H1 (cell line): ENCODE measurements at places on chromosomes 3 and 15. TPM values are rescaled to one million over a fixed set of nuclear protein-coding genes. Genes with fewer than 3 reads are reported as not detected.

- H3K36me3 ChIP-seq: no peaks in the 10 kb centered on the region
- DNase-seq: no peak
- H3K27me3 ChIP-seq: no peaks in the 10 kb centered on the region
- no peak overlapping the region for H3K27ac ChIP-seq
- no peak overlapping the region for H3K4me3 ChIP-seq
Measured at GRCh38 chr3:160010578-160010977, 21.9 kb downstream of the IL12A start.

DNA sequence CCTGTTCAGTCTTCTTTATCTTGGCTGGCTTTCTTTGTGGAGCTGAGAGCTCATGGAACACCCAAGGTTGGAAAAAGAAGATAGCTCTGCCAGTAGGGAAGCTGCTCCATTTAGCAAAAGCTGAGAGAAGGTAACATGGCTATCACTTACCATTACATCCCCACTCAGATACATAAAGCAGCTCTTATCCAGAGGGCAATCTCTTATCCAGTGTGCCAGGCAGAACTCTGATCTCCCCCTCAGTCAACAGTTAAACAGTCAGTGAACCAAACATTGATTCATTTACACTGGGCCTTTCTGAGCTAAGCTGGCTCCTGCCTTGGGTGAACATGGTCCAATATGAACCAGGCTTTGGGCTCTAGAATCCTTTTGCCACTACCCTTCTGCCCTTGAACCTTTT is 624.2 kb downstream of the NTRK3 start:
- H3K4me1 ChIP-seq: no peaks in the 10 kb centered on the region
- no peak overlapping the region for H3K27ac ChIP-seq
- no peak overlapping the region for H3K4me3 ChIP-seq
- no peaks in the 10 kb centered on the region for H3K27me3 ChIP-seq

- no peak overlapping the region; the same call in 1 of the 2 replicates for H3K4me3 ChIP-seq
- no peak overlapping the region for H3K27ac ChIP-seq
- H3K4me1 ChIP-seq: no peaks in the 10 kb centered on the region
- no peaks in the 10 kb centered on the region for H3K27me3 ChIP-seq
Measured at GRCh38 chr15:51038162-51038973, 56.3 kb downstream of the TNFAIP8L3 start.

DNA sequence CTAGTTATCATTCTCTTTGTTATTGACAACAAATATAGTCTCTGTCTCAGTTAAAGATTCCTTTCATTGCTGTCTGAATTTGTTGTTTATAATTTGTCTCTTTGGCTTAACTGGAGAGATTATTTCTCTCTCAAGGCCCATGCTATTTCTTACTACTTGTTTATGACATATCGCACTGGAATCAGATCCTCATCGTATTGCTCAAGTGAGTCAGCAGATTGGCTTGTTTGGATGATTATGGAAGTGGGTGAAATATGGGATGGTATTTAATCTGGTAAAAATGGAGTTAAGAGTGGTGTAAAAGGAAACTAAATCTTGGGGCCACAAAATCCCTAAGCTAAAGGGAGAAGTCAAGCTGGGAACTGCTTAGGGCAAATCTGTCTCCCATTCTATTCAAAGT is 613.1 kb downstream of the SI start:
- H3K4me3 ChIP-seq: no peak overlapping the region
- H3K27me3 ChIP-seq: no peaks in the 10 kb centered on the region
- H3K4me1 ChIP-seq: no peaks in the 10 kb centered on the region
- no peak for DNase-seq
- H3K36me3 ChIP-seq: no peaks in the 10 kb centered on the region

DNA sequence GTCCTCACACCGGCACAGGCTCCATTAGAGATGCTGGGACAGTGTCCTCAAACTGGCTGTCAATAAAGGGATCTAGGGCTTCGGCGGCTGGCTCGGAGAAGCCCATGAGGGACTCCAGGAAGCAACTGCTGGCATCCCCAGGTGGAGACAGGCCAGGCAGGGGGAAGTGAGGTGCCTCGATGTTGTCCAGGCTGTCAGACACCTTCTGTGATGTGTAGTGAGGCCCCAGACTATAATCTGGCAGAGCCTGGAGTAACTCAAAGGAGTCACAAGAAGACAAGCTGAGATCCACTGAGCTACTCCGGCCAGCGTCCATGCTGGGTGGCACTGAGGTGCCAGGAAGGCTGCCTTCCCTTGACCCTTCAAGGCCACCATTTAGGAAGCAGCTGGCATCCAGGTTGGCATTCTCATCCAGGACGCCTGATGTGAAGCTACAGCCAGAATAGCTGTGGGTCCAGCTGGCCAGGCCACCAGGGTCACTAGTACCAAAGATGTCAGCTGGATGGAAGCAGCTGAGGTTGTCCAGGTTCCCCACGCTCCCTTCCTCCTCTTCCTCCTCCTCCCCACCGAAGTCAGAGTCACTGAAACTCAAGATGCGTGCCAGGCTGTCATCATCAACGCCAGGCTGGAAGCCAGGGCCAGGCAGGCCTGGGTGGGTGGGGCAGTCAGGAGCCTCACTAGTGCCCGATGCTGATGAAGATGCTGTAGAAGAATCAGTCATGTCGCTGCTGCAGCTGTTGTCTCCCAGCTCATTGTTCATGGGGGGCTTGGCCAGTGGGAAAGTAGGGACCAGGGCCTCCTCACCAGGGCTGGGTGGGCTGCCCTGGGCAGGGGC is 10.1 kb downstream of the CSRNP1 start:
- H3K27ac ChIP-seq: no peak overlapping the region
- H3K27me3 ChIP-seq: no peaks in the 10 kb centered on the region
- H3K36me3 ChIP-seq: peaks cover 19% of the 10 kb centered on the region; the same call in 1 of the 2 replicates
- DNase-seq: no peak
- H3K4me3 ChIP-seq: no peak overlapping the region
- H3K4me1 ChIP-seq: peaks cover 15% of the 10 kb centered on the region

DNA sequence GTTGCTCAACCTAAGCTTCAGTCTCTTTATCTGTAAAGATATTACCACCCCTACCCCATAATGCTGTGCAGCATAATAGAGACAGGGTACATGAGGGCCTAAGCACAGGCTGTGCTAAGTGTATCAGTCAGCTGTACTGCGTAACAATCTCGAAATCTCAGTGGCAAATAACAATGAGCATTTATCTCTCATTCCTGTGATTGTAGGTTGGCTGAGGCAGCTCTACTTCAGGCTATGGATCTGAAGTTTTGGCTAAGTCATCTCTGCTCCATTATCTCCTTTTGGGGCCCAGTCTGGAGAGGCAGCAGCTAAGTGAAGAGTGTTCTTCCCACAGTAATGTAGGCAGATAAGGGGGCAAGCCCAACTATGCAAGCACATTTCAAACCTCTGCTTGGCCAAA is 7.1 kb upstream of the SLC6A11 start:
- no peak overlapping the region for H3K4me3 ChIP-seq
- no peak for DNase-seq
- H3K27me3 ChIP-seq: no peaks in the 10 kb centered on the region; the same call in none of the 2 replicates
- H3K4me1 ChIP-seq: no peaks in the 10 kb centered on the region

GRCh38 chr3:39294446-39295183 is 14.8 kb upstream of the CX3CR1 start:
- H3K4me1 ChIP-seq: no peaks in the 10 kb centered on the region; the same call in 1 of the 2 replicates
- H3K36me3 ChIP-seq: no peaks in the 10 kb centered on the region
- H3K27ac ChIP-seq: no peak overlapping the region
- no peak overlapping the region for H3K4me3 ChIP-seq

GRCh38 chr3:23888617-23889228 is 28.1 kb downstream of the NKIRAS1 start:
- no peaks in the 10 kb centered on the region for H3K27me3 ChIP-seq
- H3K4me1 ChIP-seq: peaks cover 7% of the 10 kb centered on the region; the same call in 1 of the 2 replicates
- H3K27ac ChIP-seq: no peak overlapping the region
- DNase-seq: no peak
- H3K4me3 ChIP-seq: no peak overlapping the region

DNA sequence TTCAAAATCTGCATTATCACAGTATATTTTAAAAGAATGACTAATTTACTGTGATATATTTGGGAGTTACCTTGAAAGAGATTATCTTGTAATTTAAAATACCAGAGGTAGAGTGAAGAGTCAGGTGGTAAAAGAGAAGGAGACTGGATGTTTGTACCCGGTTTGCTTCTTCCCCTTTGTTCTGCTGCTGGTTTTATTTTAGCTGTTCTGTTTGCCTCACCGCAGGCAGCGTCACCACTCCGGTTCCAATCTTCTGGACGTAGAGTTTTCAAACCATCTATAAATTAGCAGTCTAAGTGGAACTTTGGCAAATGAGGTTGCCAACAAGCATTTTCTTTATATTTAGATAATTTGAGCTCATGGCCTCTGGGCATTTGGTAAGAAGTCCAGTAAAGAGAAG is 38.2 kb downstream of the PPARG start:
- no peak for DNase-seq
- no peaks in the 10 kb centered on the region for H3K27me3 ChIP-seq
- no peaks in the 10 kb centered on the region for H3K36me3 ChIP-seq

DNA sequence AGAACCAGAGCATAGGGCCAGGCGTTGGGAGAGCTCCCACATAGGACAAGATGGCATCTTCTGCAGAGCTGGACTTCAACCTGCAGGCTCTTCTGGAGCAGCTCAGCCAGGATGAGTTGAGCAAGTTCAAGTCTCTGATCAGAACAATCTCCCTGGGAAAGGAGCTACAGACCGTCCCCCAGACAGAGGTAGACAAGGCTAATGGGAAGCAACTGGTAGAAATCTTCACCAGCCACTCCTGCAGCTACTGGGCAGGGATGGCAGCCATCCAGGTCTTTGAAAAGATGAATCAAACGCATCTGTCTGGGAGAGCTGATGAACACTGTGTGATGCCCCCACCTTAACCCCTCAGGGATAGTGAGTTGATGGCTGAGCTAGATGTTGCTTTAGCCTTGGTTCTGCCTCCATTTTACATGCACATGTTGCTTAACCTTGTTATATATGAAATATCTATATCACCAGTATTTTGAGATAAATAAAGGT is at the start of gene PYDC2:
TSS of gene PYDC2 (plus strand) at position 51 of the 483 bp plus-strand sequence. CDS start at position 51, 0 bp downstream.
- H3K36me3 ChIP-seq: no peaks in the 10 kb centered on the region
- H3K27me3 ChIP-seq: no peaks in the 10 kb centered on the region
- no peaks in the 10 kb centered on the region for H3K4me1 ChIP-seq
- no peak within 1 kb of the TSS for H3K27ac ChIP-seq

DNA sequence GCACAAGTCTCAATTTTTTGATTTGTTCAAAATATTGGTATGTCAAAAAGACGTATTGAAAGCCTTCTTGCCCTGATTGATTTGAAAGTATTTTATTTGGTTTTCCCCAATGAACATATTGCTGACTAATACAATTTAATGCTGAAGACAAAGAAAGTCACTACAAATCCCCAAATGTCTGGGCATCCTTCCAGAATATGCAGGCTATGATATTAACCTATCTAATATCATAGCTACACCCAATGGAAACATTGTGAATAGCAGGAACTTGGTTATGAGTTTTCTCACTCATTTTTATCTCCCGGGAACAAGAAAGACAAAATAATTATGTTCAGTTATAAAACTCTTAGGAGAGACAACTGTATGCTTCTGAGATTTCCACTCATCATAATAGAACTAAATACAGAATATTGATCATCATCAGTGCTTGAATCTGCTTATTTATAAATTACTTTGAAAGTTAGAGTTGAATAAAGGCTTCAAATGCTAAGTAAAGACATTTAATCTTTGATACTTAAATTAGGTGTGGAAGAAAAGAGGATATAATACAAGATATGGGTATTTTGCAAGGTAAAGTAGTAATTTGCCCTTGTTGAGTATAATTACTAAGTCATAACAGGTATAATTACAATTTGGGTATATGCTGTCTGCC is 483.9 kb downstream of the RBMS3 start:
- H3K36me3 ChIP-seq: no peaks in the 10 kb centered on the region
- no peak overlapping the region for H3K4me3 ChIP-seq
- no peaks in the 10 kb centered on the region for H3K4me1 ChIP-seq
- no peak overlapping the region for H3K27ac ChIP-seq
- no peaks in the 10 kb centered on the region for H3K27me3 ChIP-seq

DNA sequence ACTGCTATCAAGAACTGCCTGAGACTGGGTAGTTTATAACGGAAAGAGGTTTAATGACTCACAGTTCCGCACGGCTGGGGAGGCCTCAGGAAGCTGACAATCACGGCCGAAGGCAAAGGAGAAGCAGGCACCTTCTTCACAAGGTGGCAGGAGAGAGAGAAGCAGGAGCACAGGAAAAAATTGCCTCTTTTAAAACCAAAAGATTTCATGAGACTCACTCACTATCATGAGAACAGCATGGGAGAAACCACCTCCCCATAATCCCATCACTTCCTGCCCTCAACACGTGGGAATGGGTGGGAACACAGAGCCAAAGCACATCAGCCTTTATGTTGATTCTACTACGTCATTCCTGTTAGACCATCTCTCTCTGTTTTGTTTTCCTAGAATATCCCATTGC is 650.9 kb upstream of the SEMA6D start:
- H3K27me3 ChIP-seq: no peaks in the 10 kb centered on the region
- H3K36me3 ChIP-seq: no peaks in the 10 kb centered on the region
- no peak overlapping the region for H3K27ac ChIP-seq
- H3K4me3 ChIP-seq: no peak overlapping the region

GRCh38 chr3:129233538-129233937 is 15.9 kb upstream of the COPG1 start:
- no peak for DNase-seq
- H3K4me1 ChIP-seq: no peaks in the 10 kb centered on the region
- H3K36me3 ChIP-seq: no peaks in the 10 kb centered on the region
- no peaks in the 10 kb centered on the region; the same call in 1 of the 2 replicates for H3K27me3 ChIP-seq

- H3K4me3 ChIP-seq: no peak overlapping the region
- H3K4me1 ChIP-seq: no peaks in the 10 kb centered on the region; the same call in 1 of the 2 replicates
- no peak overlapping the region for H3K27ac ChIP-seq
- H3K27me3 ChIP-seq: no peaks in the 10 kb centered on the region
- no peaks in the 10 kb centered on the region for H3K36me3 ChIP-seq
Measured at GRCh38 chr15:83449937-83450506, 2.9 kb downstream of the SH3GL3 start.

DNA sequence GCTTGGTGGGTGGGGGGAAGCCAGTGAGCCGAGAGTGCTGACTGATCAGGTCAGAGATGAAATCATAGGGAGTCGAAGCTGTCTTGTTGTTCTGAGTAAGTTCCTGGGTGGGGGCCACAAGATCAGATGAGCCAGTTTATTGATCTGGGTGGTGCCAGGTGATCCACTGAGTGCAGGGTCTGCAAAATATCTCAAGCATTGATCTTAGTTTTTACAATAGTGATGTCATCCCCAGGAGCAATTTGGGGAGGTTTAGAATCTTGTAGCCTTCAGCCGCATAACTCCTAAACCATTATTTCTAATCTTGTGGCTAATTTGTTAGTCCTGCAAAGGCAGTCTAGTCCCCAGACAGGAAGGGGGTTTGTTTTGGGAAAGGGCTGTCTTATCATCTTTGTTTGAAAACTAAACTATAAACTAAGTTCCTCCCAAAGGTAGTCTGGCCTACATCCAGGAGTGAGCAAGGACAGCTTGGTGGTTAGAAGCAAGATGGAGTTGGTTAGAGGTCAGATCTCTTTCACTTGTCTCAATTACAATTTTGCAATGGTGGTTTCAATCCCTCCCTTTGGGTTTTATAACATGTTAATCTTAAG is 18.7 kb upstream of the MTMR14 start:
- H3K4me1 ChIP-seq: no peaks in the 10 kb centered on the region
- H3K27ac ChIP-seq: no peak overlapping the region
- H3K36me3 ChIP-seq: no peaks in the 10 kb centered on the region
- H3K4me3 ChIP-seq: no peak overlapping the region
- DNase-seq: no peak

GRCh38 chr3:143901105-143901504 is 52.8 kb upstream of the SLC9A9 start:
- no peaks in the 10 kb centered on the region for H3K4me1 ChIP-seq
- H3K4me3 ChIP-seq: no peak overlapping the region
- no peak for DNase-seq

Gene MEGF11
- total RNA-seq: 3.5 and 4.4 TPM in 2 replicates

Gene IL17RB
- total RNA-seq: 6.9 and 7.0 TPM in 2 replicates

Gene GRK7
- total RNA-seq: not detected in 2 replicates

Gene CYP1A2
- total RNA-seq: not detected in 2 replicates

Gene SLC22A13
- 0.41 and 0.54 TPM in 2 replicates for total RNA-seq

Gene LRRC31
- not detected in 2 replicates for total RNA-seq

Gene C3orf49
- total RNA-seq: not detected in 2 replicates

Gene KBTBD13
- total RNA-seq: not detected in 2 replicates

Gene C2CD4A
- total RNA-seq: not detected in 2 replicates

Gene SNTN
- total RNA-seq: not detected in 2 replicates
